ENCODE measurements at places on chromosomes 11 and 22.

GRCh38 chr11:2668876-2669275 is 30.9 kb downstream of the KCNQ1OT1 start:
- no peak for DNase-seq

GRCh38 chr11:117002639-117003299 is 95.5 kb downstream of the SIK3 start:
- no peak for DNase-seq

DNA sequence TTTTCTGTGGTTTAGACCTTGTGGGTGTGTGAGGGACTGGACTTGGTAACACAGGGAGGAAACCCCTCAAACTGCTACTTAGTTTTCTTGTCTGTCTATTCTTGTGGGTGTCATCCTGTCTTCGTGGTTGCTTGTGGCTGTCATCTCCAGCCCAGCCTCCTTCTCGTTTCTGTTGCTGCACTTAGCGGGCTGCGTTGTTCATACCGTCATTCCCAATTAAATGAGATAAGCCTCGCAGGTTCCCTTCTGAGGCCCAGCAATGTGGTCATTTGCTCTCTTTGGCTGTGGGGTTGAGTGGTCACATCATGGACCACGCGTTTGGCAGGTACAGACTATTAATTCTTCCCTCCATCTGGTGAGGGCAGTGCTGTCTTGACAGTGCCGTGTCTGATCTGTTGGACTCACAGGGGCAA is 18.8 kb downstream of the PANX1 start:
- DNase-seq, result no peak

DNA sequence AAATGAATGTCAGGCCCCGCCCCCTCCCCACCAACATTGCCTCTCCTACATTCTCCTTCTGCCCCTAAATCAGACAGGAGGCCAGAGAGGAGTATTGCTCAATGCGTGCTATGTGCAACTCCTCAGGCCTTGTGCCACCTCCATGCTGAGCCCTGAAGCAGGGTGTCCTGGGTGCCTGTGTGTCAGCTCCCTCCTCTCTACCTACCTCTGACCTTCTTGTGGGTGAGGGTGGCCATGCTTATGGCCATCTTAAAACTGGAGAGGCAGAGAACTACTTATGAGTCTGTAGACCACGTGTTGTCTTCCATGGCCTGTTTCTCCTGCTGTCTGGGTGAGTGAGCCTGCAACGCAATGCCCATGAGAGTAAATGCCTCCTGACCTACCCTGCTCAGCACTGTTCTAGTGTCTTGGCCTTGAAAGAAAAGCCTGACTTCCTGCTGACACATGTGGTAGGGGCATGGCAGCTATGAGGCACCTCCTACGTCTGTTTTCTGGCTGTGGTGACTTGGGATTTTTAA is 10.5 kb downstream of the MCAM start:
- no peak for DNase-seq

DNA sequence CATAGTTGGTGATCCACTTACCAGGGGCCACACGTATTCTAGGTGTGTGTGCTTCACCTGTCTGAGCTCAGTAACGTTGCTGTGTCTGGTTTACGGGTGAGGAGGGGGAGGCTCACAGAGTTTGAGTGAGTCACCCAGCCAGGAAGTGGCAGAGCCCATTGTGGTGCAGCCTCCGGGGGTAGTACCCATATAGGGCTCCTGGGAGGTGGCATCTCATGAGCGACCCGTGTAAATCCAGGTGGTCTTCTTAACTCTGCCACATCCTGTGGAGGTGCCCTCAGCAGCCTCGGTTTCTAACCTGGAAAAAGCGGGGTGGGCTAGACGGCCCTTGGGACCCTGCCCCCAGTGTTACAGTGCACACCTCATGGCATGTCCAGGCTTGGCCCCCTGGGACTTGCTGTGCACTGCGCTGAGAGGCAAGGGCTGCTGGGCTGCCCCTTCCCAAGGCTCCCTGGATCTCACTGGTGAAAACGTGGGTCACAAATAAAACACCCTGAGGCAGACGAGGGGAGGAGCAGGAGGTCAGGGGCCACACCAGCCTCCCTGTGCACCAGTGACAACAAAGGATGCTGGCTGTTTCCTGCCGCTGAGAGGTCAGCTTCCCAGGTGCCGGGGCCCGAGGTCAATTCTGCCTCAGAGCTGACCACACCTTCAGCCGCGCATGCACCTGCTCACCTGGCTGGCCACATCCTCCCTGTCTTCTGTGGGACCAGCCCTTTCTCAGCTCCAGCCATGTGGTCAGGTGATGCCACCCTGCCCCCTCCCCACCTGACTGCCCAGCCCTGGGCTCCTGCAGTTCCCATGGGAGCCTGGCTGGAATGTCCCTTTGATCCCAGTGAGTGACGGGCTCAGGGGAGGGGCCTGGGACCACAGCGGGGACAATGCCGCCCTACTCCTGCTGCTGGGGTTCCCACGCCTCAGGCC is 305.1 kb downstream of the CTTN start:
- DNase-seq, result no peak

DNA sequence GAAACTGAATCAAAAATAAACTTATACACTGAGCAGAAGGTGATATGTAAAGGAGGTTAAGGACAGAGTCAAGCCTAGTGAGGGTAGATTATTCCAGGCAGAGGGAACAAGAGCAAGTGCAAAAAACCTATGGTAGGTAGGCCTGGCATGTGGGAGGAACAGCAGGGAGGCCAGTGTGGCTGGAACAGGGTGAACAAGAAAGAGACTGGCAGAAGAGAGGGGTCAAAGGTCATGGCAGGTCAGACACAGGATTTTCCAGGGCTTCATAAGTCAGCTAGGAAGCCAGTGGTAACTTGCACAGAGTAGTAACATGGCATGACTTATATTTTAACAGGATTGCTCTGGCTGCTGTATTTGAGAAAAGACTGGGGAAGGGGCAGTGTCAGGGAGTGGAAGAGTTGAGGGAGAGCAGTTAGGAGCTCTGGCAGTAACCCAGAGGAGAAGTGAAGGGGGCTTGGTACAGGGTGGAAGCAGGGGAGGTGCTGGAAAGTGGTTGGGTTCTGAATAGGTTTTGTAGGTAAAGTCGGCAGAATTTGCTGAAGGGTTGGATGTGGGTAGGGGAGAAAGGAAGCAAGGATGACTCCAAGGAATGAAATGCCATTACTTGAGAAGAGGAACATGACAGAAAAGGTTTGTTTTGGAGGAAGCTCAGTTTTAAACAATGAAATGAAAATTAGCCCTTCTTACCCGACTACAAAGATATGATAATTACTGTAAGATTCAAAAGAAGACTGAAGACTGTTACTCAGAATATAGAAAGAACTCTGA is 86.2 kb downstream of the ZNRF3 start:
- no peak for DNase-seq

DNA sequence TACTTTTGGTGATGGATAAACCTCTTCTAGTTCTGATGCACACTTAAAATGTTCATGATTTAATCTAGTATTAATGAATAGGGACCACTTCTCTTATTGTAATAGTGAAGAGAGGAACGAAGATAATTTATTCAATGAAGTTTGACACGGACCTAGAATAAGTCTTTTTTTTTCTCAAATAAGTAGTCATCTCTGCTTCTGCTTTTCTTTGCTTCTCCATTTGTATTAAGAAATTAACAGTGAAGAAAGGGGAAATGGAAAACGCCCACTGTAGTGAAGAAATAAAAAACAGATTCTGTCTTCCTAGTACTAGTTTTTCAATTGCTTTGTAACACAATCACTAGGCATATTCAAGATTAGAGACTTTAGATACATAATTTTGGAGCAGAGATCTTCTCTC is 73.0 kb downstream of the CD44 start:
- no peak for DNase-seq

- DNase-seq, result no peak
Observed at GRCh38 chr11:58734681-58735490, 3.1 kb upstream of the GLYAT start.

DNA sequence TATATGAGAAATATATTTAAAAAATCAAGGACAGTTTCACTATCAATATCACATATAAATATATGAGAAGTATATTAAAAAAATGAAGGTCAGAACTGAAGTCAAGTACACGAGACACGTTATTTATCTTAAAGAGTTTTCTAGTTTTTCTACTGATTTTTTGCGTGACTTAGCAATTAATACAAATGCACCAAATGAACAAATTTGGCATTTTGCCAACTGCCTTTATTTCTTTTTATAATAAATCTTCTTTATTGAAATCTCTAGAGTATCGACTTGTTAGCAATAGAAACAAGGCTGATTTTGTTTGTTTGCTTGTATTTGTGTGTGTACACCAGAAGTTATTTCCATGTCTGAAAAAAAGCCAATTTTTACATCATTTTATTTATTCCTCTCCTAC is 1684.7 kb upstream of the RAG2 start:
- no peak for DNase-seq

DNA sequence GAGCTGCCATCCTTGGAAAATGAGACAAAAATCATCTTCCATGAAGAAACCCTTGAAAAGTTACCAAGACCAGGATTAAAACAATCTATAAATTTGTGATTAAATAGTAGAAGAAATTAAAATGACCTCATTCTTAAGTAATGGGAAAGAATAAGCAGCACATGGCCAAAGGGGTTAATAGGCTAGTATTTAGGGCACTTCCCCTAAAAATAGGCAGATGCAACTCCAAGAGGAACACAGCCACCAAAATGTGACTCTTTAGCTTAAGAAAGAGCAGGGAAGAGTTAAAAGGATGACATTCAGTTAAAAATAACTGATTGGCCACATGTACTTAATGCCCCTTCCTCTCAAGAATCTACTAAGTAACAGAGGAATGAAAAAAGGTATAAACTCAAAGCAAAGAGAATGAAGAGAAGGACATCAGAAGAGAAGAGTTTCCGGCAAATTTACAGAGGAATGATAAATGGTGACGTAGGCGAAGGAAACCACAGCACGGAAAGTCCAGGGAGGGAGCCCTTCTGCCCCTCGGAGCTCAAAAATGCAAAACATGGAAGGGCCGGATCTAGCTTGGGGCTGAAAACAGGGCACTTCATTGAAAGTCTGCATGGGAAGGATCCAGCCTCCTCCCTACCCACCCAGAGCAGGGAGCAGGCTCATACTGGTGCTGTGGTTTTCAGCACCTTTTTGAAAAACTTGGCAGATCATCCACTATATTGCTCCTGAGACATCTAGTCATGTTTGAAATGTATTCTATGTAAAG is 17.8 kb downstream of the SCUBE2 start:
- no peak for DNase-seq

DNA sequence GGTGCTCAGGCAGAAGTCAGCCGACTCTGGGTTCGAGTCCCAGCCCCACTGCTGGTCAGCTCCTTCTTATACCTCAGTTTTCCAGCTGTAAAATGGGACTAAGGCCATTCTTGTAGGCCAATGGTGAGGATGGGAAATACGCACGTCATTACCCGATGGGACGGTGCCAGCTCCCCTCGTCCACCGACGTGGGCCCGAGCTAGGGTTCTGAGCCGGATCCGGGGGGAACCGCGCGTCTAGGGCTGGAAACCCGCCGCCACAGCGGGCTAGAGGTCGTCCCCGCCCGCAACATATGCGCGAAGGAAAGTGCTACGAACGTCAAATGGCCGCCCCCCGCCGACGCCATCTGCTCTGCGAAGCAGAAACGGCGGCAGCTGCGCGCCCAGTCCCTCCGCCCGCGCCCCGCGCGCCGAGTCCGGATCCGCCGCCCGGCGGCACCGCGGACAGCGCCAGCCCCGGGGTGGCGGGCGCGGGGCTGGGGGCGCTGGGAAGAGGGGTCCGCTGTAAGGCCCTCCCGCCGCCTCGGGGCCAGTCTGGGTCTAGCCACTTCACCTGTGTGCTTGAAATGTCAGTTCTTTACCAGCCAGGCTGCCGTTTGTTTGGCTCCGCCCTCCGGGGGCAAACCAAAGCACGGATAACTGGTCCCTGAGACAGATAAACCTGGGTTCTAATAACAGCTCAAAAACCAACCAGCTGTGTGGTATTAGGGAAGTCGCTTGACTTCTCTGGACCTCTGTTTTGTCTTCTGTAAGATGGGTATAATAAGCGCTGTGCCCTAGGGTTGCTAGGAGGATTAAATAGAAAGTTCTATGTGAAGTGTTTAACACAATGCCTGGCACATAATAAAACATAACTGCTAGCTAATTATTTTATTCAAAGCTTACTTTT is 103.5 kb upstream of the RCN1 start:
- DNase-seq, result no peak

DNA sequence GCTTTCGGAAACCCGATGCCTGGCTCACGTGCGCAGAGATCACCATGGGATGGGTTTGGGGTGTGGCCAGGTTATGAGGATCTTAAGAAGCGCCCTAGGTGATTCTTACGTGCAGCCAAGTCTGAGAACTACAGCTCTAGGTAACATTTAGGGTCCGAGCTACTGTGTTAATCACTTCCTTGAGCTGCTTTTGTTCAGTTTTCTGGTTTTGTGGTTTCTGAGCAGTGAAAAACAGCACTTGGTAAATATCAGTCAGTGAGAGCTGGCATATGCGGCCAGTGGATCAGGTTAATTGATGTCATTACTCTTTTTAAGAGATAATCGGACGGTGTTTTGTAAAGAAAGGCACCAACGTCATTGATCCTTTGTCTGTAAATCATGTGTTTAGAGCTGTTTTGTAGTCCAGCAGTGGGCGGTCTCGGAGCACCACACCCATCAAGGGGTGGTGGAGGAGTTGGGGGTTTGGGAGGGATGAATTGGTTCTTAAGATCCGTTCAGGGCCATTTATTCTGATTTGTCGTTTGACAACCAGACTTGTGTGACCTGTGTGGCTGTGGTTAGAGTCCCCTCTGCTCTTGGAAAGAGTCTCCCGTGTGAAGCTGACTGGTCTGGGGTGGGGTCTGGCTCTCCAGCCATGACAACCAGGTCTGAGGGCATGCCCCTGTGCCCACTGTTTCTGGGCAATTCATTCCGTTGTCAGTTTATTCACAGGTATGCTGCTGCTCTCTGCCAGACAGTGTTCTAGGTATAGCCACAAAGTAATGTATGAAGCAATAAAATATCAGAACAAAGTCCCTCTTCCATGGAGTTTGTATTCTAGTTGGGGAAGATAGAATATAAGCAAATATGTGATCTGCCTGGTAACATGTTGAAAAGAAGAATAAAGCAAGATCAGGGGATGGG is 61.9 kb upstream of the SORL1-AS1 start:
- DNase-seq, result no peak
